Right ventricle myocardium superior (tissue), 1 donor: ENCODE measurements at places on chromosomes 7 and 10.
A peak's percentile ranks its signal among the peaks of the same experiment; 100 is the strongest.

- DNase-seq, result no peak
These were observed 128.2 kb downstream of the FGFR2 start for GRCh38 chr10:121469797-121470606.

GRCh38 chr7:69169386-69169785 is 428.9 kb upstream of the AUTS2 start:
- no peak for DNase-seq

DNA sequence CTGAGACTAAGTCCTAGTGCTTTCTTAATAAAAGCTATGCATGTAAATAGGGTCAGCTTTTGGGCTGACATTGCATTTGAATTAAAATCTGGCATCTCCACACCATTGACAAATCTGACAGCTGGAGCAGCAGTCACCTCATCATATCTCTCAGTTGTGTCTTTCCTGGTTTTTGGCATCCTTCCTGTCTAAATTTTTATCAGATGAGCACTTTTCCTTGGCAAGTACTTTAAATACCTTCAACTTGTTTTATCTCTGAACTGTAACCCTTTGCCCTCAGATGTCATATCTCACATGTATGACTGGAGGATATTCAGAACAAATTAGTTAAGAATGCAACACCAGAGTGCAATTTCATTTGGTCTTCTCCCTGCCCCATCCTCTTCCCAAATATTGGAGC is 1066.2 kb downstream of the LRMDA start:
- DNase-seq, result no peak

DNA sequence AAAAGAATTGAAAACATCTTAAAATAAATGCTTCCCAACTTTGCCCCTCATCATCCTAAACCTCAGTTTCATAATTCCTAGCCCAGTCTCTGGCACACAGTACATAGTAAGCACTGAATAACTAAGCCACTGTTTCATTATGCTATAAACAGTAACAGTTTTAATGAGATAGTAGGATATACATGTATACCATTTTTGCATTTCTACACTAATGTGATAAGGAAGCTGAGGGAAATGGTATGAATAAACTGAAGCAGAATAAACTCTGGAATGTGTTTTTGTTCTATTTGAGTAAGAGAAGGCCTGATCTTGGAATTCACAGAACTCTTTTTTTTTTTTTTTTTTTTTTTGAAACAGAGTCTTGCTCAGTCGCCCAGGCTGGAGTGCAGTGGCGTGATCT is 8.8 kb downstream of the NAPEPLD start:
- DNase-seq, result no peak

- DNase-seq, result no peak
These were observed 7.0 kb upstream of the GNAI1 start for GRCh38 chr7:80127412-80128160.

- DNase-seq, result no peak
These were observed 14.4 kb upstream of the GDF10 start for GRCh38 chr10:47285381-47286115.

- DNase-seq, result peak; percentile 74
These were observed 27.9 kb upstream of the ASCC1 start for GRCh38 chr10:72243822-72244437.

GRCh38 chr7:30869794-30870611 is 41.6 kb upstream of the AQP1 start:
- peak; percentile 62 for DNase-seq

DNA sequence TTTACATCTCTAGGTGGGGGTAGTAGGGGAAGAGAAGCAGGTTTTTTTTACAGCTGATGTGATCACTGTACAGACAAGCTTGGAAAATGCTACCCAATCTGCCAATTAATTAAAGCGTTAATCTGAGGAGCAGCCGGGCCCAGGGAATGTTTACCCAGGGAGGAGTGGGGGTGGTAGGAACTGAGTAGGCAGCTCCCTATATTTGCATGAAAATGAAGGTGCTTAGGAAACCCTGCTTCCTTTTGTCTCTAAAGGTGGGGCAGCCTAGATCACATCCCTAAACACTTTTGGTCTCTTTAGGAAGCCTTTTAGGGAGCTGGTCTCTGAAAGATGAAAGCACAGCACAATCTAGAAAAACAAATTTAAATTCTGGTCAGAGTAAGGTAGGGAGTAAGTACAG is 53.0 kb upstream of the NFKB2 start:
- DNase-seq, result no peak

GRCh38 chr7:120842121-120842621 is 15.8 kb downstream of the TSPAN12 start:
- DNase-seq, result no peak

DNA sequence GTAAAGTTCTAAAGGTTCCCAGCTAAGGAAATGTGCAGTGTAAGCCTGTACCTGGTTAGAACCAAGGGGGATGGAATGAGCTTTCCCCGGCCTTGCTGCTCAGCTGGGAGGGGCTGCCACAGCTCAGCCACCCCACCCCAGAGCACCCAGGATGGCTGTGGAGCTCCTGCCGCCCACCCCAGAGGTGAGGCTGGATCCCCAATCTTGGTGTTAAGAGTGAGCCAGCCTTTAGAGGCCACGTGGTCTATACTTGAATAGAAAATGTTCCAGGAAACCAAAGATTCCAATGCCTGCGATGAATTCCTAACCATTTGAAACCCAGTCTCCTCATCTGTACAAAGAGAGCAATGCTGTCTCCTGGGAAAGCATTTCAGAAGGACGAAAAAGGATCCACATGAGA is 16.5 kb downstream of the DIP2C start:
- no peak for DNase-seq

DNA sequence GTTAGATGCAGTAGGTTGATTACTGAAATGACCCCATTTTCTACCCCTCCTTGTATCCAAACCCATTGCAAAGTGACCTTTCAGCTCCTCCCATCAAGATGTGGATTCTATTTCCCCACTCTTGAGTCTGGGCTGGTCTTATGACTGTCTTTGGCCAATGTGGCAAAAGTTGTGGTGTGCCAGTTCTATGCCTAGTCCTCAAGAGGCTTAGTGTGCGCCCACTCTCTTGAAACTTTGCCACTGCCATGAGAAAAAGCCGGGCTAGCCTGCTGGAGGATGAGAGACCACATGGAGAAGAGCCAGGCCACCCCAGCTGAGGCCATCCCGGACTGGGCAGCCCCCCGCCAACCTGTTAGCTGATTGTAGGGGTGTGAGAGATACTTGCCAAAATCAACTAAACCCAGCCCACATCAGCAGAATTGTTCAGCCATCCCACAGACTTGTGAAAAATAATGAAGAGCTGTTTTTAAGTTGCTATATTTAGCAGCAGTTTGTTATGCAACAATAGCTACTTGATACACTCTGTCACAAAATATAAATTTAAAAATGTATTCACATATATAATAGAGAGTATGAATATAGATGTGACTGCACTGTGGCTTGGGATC is 131.0 kb upstream of the PALS2 start:
- DNase-seq, result no peak

- no peak for DNase-seq
These were observed 624.9 kb downstream of the ARL4A start for GRCh38 chr7:13312307-13312706.

DNA sequence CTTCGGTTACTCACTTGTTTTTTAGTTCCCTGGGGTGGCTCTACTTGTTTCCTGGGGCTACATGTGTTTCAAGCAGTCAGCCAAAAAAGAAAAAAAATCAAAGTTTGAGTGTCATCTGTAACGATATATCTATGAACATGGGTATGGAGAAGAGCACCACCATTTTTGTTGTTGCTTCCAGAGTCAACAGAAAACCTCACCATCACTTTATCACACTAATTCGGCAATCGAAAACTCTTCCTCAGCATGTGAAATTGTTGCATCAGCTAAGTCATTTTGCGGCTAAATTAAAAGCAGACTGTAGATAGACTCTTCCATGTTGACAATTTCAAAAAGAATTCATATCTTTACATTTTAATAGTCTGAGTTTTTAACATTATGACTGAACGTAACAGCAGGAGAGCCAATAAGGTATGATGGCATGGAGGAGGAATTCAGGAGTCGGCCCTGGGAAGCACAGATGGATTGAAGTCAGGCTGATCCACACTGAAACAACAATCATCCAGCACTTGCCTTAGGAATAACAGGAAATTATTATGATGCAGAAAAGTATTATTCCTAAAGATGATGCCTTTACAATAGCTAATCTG is 455.7 kb upstream of the KLF6 start:
- DNase-seq, result no peak

DNA sequence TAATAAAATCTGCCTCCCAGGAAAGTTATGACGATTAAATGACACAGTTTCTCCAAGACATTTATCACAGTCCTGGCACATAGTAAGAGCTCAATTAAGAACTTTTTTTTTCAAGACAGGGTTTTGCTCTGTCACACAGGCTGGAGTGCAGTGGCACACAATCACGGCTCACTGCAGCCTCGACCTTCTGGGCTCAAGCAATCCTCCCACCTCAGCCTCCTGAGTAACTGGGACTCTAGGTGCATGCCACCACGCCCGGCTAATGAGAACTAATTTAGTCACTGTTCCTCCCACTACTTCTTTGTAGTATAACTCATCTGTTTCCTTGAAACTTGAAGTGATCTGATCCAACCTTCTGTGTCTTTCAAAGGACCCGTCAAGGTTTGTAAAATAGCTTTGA is 42.2 kb upstream of the MXI1 start:
- DNase-seq, result no peak

GRCh38 chr7:115911465-115911864 is 119.1 kb downstream of the TFEC start:
- no peak for DNase-seq

- DNase-seq, result no peak
These were observed 25.1 kb downstream of the MRPS24 start for GRCh38 chr7:43844257-43844656.

DNA sequence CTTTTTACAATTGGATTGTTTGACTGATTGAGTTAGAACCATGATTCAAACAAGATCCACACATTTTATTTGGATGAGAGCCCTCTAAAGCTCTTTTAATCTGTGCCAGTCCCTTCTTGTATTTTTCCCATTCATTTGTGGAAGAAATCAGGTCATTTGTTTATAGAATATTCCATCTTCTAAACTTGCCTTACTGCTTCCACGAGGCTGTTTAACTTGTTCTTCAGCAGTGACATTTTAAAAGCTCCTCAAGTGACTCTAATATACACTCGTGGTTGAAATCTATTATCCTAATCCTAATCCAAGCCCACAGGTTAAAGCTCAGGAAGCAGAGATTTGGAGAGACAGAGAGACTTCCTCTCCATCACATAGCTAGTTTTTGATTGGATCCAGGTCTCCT is 155.4 kb upstream of the SVIL start:
- no peak for DNase-seq

DNA sequence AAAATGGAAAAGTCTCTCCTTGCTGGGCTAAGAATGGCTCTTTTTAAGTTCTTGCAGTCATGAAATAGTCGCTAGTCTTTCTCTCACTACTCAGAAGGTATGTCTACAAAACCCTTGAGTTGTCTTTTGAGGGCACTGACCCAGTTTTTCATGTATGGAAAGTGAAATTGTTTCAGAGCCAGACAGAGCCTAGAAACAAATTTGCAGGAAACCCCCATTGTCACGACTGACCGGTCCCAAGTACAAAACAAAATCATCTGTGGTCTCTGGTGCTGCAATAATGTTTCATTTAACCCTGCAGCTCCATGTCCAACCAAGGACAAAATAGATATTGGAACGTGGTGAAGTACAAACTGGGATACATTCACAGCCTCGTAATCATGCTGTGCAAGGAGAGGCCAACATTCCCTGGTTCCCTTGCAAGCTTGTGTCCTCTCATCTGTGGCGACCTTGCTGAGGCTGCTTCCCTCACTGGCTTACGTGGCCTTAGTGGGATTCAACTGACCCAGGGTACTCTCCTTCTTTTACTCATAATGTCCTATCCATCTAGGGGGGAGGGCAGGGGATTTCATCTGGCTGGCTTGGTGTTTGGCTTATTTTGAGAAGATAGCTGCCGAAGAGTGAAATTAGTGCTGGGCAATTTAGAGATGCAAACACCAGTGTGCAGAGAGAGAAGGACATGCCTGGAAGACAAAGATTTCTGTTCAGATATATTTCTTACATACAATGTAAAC is 172.5 kb downstream of the IPMK start:
- DNase-seq, result no peak

DNA sequence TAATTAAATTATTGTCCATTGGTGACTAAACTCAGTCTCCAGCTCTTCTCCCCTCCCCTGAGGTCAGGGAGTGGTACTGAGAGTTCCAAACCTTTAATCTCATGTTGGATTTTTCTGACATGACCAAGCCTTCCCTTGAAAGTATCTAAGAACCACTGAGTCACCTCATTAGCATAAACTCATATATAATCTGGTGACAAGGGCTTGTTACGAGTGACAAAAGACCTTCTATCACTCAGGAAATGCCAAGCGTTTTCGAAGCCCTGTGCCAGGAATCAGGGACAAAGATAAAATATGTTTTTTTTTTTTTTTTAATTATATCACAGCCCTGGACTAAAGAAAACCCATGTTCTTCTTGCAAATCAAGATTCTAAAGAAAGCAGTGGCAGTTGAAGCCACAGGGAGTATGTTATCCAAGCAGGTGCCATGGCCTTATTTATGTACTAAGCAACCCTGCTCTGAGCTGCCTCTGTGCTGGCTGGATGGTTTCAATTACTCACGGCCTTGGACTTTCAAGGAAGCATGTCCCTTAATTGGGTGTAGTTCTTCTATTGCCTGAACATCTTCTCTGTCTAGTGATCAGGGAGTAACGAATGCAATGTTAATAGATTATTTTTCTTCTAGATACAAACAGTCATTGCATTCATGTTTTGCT is 169.0 kb upstream of the PRKCQ start:
- DNase-seq, result no peak

- DNase-seq, result no peak
These were observed 21.1 kb downstream of the ZNF775 start for GRCh38 chr7:150400008-150400787.

- peak; percentile 98 for DNase-seq
These were observed at the start of gene CBLL1 for GRCh38 chr7:107743567-107744344. Gene CBLL1 (plus strand): TSS chr7:107744142. CDS start chr7:107744164, 22 bp downstream.

DNA sequence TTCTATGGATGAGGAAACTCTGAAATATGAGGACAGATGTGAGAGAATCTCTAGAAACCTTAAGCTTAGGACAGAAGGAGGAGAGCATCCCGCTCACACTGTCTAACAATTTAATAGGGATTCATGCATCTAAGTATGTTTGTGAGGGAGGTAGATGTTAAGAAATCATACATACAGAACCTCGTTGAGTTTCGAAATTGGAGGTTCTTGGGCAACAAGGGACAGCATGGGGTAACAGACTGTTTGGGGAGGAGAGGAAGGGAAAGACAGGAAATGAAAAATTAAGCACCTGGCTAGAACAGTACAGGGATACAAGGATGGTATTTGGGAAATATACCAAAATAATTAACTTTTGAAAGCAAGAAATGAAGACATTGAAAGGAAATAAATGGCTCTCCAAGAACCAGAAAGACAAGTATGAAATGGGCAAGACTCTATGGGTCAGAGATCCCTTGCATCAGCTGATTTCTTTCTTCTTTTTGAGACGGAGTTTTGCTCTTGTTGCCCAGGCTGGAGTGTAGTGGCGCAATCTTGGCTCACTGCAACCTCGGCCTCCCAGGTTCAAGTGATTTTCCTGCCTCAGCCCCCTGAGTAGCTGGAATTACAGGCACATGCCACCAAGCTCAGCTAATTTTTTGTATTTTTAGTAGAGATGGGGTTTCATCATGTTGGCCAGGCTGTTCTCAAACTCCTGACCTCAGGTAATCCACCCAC is 207.9 kb downstream of the CTNNA3 start:
- DNase-seq, result no peak

DNA sequence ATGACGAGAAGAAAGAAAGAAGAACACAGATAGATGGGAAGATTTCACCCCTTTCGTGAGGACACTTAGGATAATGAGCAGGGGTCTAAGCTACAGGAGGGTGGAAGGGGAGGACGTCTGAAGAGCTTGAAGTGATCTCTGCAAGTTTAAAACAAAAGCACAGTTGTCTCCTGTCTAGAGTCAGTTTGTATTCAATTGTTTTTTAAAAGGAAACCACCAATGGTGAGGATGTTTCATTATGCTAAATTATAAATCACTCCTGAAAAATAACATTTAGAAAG is 85.9 kb downstream of the ADAM12 start:
- DNase-seq, result no peak
